ENCODE measurements at places on chromosomes 5 and 9.

DNA sequence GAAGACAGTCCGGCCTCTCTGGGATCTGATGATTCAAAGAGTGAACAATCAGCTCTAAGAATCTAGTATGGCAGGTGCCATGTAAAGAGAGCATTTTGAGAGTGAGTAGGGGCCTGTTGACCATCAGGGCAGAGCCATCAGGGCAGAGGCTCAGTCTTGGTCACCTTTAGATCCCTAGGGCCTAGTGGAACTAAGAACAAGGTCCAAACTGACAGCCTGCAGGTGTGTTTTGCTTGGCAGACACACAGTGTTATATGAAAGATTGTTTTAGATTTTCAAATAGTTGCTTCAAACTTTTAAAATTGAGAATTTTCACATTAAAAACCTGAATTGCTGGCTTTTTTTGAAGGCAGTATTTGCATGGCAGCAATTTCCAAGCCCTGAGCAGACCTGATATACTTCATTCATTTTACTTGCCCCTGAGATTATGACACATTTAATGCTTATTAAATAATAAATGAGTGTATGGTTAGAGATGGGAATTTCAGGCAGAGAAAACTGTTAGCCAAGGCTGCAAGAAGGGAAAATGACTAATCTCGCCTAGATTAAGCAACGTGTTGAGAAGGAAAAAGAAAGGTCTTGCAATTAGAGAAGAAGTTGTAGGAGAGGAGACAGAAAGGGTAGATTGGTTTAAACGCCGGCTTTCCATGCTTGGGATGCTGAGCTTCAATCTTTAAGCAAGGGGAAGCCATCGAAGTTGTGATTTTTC lies 279.6 kb downstream of the ARRDC3 start:
- no peak for DNase-seq

- no peak for DNase-seq
These were observed 14.3 kb downstream of the ATG10 start for GRCh38 chr5:81986126-81986525.

GRCh38 chr5:83156001-83156400 lies 78.7 kb downstream of the XRCC4 start:
- DNase-seq = no peak

DNA sequence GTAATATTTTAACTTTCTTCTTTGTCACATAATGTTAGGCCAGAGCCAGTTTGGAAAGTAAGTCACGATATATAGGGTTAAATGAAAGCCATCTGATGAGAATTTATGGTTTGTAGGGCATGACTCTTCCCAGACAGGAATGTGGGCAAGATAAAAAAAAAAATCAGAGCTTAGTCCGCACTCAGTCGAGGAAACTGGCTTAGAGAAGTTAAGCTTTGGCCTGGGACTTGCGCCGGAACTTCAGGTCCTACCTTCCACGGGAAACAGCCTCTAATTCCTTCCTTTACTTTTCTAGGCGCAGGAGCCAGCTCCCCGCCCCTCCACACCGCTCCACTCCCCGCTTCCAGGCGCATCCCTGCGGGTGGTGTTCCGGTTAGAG lies 475 bp downstream of the DDX31 start:
- peak; percentile 56 for DNase-seq

DNA sequence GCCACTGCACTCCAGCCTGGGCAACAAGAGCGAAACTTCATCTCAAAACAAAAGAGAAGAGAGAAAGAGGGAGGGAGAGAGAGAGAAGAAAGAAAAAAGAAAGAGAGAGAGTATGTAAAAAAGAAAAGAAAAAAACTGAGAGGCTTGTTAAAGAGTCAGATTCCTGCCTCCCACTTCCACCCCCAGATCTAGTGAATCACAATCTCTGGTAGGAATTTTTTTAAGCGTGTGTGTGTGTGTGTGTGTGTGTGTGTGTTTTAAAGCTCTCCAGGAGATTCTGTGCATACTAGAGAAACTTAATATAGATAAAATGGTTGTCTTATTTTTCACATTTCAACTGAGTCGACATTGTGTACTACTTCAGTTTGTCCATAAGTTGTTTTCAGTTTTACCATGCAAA lies 32.0 kb downstream of the SAR1B start:
- no peak for DNase-seq

DNA sequence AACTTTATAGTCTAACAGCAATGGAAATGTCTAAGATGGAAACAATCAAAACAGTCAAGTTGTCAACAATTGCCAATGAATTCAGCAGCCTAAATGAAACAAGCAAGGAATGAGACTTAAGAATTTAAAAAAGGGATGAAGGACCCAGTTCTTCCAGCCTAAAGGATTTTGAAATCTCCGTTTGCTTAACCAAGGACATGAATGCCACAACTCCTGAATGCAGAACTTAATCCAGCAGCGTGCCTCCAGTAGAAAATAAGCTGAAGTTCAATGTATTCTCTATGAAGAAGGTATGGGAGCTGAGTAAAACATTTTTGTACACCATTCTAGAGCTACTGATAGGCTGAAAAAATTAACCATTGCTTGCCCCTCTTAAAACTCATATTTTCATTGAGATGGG lies 411.3 kb downstream of the ARHGEF28 start:
- DNase-seq = no peak

- DNase-seq = peak; percentile 60
These were observed 46.1 kb downstream of the ZNF618 start for GRCh38 chr9:113922160-113922559.

DNA sequence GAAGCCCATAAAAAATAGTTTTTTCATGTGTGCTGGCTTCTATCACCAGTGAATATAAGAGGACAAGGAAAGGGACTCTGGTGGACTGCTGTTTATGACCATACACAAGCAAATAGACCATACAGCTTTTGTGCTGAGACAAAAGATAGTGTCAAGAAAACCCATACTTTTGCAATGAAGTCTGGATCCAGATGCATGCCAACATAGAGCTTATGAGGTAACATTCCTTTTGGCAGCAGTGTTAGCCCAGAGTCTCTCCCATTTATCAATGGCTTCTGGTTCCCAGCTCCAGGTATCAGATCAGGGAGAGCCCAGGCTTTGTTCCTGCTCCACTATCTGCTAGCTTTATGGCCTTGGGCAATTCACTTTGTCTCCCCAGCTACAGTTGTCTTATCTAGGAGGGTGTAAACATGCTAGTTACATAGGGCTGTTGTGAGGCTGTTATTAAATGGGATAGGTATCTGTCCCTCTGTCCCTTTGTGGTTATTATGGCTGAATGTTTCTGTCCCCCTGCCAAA lies 55.6 kb downstream of the CCDC192 start:
- peak; percentile 6 for DNase-seq

DNA sequence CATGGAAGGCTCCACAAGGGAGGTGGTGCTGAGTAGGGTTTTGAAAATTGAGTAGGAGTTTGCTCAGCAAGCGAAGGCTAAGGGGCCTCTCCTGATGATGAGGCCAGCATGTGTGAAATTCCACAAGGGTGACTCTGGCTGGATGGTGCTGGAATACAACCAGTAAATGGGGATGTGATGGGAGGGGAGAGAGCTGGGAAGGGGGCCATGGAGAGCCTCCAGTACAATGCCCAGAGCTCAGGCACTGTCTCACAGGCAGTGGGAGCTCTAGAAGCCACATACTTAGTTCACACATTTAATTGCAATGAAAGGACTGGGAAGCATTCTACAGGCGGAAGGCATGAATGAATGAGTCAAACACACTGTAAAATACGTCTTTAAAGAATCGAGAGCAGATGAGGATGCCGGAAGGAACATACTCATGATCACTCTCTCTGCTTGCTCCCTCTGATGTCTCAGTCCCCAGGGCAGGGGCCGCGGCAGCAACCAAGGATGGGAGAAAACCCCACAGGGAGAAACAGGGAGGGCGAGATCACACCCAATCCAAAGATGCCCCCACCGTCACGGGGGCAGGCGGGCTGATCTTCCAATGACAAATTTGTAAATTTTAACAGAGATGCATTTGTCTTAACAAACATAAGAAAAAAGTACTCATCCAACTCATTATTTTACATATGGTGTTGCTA lies 261.0 kb downstream of the NSG2 start:
- no peak for DNase-seq

GRCh38 chr9:35852267-35852815 lies 17.9 kb downstream of the OR13J1 start:
- DNase-seq = no peak

GRCh38 chr5:75993643-75994520 lies 89.3 kb upstream of the SV2C start:
- peak; percentile 3 for DNase-seq

- peak; percentile 25 for DNase-seq
These were observed 53.0 kb downstream of the NR2F1 start for GRCh38 chr5:93635991-93636390.

- no peak for DNase-seq
These were observed 237.1 kb upstream of the PCSK5 start for GRCh38 chr9:75653335-75653734.

DNA sequence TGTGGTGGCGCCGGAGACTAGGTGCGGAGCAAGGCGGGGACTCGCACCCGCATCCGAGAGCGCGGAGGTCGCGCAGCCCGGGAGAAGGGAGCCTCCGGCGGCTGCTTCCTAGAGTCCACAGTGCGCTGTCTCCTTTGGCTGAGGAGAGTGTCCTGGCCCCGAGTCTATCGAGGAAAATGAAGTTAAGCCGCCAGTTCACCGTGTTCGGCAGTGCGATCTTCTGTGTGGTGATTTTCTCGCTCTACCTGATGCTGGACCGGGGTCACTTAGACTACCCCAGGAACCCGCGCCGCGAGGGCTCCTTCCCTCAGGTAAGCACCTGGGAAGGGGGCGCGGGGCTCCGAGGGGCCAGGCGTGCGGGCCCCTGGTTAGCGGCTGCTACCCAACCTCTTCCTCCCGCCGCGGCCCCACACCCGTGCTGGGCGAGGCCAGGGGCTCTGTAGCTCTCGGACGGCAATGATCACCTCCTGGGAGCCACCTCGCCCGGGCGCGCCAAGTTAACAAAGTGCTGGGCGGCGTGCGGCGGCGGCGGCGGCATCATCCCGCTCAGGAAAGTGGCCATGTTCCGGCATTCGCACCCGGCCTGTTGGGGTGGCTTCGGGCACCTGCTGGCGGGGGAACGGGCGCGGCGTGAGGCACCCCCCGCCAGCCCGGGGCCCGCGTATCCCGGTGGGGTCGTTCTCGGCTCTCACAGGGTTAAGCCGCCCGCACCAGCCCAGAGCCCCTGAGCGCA lies 681 bp downstream of the MAN2A1 start:
- DNase-seq = peak; percentile 56

- no peak for DNase-seq
These were observed 25.2 kb downstream of the EMB start for GRCh38 chr5:50415912-50416311.

DNA sequence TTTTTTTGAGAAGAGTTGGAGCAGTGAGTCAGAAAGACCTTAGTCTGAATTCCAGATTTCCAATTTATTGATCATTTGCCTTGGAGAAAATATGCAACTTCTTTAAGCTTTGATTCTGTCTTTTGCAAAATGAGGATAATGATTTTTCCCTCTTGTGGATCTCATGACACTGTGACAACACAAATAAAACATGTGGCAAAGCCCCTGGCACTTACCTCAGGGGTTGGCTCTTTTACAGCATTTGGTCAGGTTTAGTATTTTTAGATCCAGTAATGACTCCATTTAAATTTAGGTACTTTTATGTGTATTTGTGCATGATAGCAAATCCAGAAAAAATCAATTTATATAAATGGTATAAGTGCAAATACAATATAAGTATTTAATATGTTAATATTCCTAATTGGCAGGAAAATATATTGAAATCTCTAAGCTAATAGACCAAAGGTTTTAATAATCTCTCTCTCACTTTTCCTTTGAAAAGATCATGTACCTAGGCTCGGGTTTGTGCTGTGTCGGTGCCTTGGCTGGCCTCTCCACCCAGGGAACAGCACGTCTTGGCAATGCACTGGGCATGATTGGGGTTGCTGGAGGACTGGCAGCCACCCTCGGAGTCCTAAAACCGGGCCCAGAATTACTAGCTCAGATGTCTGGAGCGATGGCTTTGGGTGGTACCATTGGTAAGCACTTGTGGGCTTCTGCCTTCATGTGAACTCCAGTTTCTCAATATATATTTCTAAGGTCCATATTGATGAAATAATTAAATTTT lies 49.7 kb downstream of the NNT start:
- DNase-seq = no peak

- DNase-seq = no peak
These were observed 59.5 kb downstream of the VAV2 start for GRCh38 chr9:133932633-133933032.

DNA sequence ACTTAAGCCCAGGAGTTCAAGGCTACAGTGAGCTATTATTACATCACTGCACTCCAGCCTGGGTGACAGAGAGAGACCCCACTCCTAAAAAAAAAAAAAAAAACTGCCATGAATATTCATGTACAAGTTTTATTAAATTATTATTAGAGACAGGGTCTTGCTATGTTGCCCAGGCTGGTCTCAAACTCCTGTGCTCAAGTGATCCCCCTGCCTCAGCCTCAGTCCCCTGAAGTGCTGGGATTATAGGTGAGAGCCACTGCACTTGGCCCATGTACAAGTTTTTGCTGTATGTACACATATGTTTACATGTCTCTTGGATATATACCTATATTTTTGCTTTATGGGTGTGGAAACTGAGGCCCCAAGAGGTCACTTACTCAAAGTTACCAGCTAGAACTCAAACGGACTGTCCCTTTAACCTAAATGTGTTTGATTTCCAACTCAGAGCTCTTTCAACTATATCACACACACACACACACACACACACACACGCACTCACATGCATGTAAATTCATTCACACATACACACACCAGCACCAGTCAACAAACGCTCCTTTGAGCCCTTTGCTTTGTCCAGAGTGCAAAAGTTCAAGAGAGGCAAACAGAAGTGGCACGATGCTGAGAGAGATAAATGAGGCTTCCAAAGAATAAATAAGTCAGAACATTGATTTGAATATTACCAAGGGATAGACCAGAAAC lies 42.3 kb upstream of the STRBP start:
- no peak for DNase-seq

- no peak for DNase-seq
These were observed 4.6 kb upstream of the ANP32B start for GRCh38 chr9:97978371-97979130.

- no peak for DNase-seq
These were observed 27.0 kb downstream of the MSX2 start for GRCh38 chr5:174751154-174752000.

DNA sequence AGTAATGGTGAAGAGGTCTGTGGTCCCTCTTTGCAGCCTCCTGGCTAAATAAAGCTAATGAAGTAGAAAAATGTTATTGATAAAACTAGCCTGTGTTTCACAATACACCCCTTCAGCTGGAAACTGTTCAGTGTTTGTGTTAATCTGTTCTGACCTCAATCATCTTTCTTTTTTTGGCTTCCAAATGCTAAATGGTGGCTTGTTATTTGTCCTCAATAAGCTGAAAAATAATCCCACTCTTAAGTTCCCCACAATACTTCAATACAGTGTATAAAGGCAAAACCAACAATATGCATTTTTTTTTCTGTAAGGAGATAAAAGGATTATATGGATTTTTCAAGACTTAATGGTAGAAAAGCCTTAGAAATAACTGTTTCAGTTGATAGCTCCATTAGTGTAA lies 560.5 kb downstream of the TUSC1 start:
- DNase-seq = no peak

DNA sequence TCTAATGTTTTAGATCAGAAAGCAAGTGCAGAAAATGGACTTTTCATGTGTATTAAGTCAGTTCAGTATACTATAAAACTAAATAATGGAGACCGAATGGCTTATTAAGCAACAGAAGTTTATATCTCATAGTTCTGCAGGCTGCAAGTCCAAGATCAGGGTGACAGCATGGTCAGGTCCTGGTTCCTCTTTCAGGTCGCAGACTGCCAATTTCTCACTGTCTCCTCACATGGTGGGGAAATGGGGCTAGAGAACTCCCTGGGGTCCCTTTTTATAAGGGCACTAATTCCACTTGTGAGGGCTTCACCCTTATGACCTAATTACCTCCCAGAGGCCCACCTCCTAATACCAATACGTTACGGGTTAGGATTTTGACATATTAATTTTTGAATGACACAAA lies 48.7 kb downstream of the RICTOR start:
- DNase-seq = no peak

GRCh38 chr9:90851444-90851843 lies 49.8 kb downstream of the SYK start:
- no peak for DNase-seq
